Thymus (tissue), 14 donors: ENCODE measurements at places on chromosomes 11 and 22. TPM values are rescaled to one million over a fixed set of nuclear protein-coding genes. Genes with fewer than 3 reads are reported as not detected.

DNA sequence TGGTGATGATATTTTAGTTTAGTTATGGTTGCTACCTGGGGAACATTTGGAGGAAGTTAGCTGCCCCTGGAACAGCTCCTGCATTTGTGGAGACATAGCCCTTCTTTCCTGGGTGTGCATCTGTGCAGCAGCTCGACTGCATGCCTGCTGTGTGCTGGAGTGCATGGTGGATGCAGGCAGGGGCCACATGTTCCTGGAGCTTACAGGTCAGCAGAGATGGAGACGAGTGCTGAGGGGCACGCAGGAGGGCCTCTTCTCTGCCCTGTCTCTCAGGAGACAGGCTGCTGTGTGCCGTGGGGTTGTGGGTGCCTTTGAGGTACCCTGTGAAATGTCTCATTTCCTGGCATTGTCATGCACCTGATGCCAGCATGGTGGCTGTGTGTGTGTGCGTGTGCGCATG, 87.5 kb downstream of the TBC1D22A start:
- no peaks in the 10 kb centered on the region for H3K27me3 ChIP-seq
- DNase-seq, result no peak
- H3K4me1 ChIP-seq, result peaks cover 35% of the 10 kb centered on the region
- no peak overlapping the region for H3K4me3 ChIP-seq

GRCh38 chr11:27656806-27657483, 43.3 kb downstream of the BDNF start:
- no peaks in the 10 kb centered on the region for H3K36me3 ChIP-seq
- DNase-seq, result no peak
- no peaks in the 10 kb centered on the region for H3K27me3 ChIP-seq
- H3K4me3 ChIP-seq, result no peak overlapping the region

DNA sequence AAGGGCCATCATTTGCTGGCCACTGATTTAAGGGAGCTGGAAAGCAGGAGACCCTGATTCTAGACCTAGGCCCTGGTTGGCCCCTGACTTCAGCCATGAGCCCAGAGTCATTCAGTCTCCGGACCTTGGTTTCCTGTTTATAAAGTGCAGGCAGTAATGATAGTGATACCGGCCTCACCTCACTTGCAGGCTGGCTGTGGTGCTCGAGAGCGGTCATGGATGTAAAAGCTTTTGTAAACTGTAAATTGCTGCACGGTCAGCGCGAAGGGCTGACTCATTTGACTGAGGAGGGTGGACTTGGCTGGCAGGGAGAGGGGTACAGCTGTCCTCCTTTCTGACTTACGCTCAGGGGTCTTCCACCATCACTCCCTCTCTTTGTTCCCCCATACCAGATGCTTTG, 37.4 kb downstream of the FBLN1 start:
- no peaks in the 10 kb centered on the region for H3K27me3 ChIP-seq
- no peaks in the 10 kb centered on the region for H3K36me3 ChIP-seq
- H3K4me1 ChIP-seq, result peaks cover 12% of the 10 kb centered on the region

Gene FGF4
- 0.09 TPM for total RNA-seq

GRCh38 chr22:31912407-31912743, 32.0 kb upstream of the YWHAH start:
- no peaks in the 10 kb centered on the region for H3K36me3 ChIP-seq
- no peak overlapping the region for H3K4me3 ChIP-seq
- H3K4me1 ChIP-seq, result no peaks in the 10 kb centered on the region
- no peak overlapping the region for H3K27ac ChIP-seq
